Activated T-cell treated with anti-CD3 and anti-CD28 coated beads, Interleukin-2, amount 50 U/mL, for 1 hour (primary cell): ENCODE measurements at places on chromosomes 6 and 20.

DNA sequence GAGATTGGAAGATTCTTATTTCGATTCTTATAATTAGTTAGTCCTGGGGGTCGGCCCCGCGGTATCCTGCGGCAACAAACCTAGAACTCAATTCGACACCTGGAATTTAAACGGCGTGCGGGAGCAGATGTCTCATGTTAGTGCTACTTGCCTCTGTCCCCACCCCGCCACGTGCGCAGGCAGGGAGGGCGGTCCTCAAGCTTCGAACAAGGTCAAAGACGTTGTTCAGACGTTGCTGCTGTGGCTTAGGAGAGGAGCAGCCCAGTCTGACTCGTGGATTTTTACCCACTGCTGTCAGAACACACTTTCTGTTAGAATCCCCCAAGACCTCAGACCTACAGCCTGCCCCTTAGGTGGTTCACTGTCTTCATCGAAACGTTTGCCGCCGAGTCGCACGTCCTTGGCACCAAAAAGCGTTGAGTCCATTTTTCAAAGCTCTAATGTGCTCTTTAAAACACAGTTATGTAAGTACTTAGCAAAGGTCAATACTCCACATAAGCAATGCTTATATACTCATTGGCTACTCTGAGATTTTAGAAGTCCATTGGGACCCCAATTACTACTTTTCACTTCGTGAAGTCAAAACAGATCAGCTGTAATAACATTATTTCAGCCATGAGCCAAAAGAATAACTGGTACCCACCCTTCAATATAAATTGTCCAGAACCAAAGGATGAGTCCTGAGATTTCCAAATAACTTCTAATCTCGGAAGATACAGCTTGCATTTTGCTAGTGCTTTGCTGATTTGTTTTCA is 2.7 kb upstream of the C6orf62 start:
- no peak for DNase-seq

- DNase-seq: no peak
Measured at GRCh38 chr6:73079978-73080377, 145.3 kb downstream of the KHDC1L start.

DNA sequence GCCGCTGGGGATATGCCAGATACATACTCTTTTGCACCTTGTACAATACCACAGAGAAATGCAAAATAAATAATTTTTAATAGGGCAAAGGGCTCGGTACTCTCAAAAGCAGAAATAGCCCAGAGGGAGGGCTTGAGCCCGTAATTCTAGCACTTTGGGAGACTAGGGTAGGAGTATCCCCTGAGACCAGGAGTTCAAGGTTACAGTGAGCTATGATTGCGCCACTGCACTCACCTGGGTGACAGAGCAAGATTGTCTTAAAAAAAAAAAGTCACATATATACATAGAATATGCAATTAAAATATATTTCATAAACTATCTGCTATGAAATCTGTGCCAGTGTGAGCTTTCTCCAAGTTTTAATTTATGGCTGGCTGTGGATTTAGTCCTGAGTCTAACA is 818 bp upstream of the TRMT11 start:
- no peak for DNase-seq

GRCh38 chr6:137709424-137710236 is 157.4 kb upstream of the TNFAIP3 start:
- no peak for DNase-seq

DNA sequence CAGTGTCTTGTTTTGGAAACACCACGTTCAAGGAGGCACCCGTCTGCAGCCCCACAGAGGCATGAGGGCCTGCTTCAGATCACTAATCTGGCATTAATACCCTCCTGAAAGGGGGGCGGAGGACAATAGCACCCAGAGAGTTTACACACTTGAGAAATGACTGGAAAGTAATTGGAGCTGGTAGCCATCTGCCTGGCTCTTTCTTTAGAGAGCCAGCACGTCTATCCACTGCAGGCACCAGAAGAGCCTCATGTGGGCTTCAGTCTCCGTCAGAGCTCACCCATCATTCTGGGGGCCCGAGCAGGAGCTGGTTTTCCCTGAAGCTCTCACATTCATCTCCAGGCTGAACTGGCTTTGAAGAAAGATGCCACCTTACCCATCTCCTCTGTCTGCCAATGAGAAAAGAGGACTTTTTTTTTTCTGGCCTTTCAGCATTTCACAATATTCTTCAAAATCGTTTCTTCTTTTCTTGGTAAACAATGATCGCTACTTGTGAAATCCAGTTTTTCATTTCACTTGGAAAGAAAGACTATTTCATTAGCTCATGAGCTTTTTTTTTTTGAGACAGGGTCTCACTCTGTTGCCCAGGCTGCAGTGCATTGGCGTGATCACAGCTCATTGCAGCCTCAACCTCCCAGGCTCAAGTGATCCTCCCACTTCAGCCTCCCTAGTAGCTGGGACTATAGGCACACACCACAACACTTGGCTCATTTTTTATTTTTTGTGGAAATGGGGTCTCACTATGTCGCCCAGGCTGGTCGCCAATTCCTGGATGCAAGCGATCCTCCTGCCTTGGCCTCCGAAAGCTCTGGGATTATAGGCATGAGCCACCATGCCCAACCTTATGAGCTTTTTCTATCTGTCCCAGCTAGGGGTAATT is 124.7 kb upstream of the ZNF217 start:
- DNase-seq: no peak

GRCh38 chr6:81450180-81450579 is 302.3 kb downstream of the TENT5A start:
- DNase-seq: no peak

DNA sequence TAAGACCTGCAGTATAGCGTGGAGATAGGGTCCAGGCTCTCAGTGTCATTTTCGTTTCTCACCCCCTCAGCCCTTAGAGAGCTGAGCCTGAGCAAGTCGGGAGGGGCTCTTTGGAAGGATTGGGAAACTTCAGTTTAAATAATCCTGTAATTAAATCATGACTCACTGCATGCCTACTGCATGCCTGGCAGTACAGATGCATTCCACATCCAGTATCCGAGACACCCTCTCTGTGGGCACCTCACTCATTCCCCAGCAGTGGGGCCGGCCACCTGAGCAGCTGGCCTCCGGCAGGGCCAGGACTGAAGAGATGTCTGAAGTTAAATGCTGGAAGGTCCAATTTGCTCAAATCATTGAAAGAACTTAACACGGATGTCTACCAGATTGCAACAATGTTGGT is 316.6 kb downstream of the THBS2 start:
- no peak for DNase-seq
